CD8-positive, alpha-beta T cell (primary cell): ENCODE measurements at places on chromosomes 16 and 17.
A peak's percentile ranks its signal among the peaks of the same experiment; 100 is the strongest.

DNA sequence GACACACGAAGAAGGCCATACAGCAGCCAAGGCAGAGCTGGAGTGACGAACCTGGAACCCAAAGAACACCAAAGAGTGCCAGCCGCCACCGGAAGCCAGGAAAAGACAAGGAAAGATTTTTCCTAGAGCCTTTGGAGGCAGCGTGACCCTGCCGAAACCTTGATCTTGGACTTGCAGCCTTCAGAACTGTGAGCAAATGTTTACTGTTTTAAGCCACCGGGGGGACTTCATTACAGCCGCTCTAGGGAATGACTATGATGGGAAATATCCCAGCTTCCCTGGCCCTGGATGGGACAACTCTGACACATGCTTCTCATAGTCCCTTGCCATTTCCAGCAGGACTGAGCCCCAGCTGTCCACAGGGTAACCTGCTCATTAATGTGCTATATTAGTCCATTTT lies 270.6 kb downstream of the HAPSTR1 start:
- no peak for DNase-seq

- no peak for DNase-seq
These were observed 99.9 kb upstream of the FAM20A start for GRCh38 chr17:68701046-68701445.

GRCh38 chr17:71578446-71578845 lies 542.4 kb upstream of the SOX9 start:
- DNase-seq = no peak

- no peak for DNase-seq
These were observed 57.3 kb downstream of the AXIN2 start for GRCh38 chr17:65504141-65504540.

GRCh38 chr17:75783069-75783783 lies 1.4 kb upstream of the UNK start:
- no peak for DNase-seq

DNA sequence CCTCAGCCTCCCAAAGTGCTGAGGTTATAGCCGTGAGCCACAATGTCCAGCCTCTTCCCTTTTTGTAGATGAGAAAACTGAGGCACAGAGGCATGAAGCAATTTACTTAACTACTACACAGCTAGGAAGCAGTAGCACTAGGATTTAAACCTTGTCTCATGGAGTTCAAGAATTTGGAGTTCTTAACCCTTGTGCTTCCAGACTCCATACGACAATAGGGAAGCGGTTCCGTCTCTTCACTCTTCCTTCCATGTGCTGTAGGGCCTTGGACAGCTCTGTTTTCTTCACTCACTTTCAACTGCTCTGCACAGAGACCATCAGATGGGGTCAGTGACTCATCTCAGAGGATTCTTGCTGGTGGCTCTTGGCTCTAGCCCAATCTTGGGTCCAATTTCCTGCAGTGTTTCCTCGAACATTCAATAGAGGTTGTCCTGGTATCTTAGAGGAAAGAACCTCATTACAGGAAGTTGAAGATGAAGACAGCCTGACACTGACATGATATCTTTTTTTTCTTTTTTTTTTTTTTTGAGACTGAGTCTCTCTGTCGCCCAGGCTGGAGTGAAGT lies 19.3 kb downstream of the ITGAL start:
- DNase-seq = peak; percentile 21

DNA sequence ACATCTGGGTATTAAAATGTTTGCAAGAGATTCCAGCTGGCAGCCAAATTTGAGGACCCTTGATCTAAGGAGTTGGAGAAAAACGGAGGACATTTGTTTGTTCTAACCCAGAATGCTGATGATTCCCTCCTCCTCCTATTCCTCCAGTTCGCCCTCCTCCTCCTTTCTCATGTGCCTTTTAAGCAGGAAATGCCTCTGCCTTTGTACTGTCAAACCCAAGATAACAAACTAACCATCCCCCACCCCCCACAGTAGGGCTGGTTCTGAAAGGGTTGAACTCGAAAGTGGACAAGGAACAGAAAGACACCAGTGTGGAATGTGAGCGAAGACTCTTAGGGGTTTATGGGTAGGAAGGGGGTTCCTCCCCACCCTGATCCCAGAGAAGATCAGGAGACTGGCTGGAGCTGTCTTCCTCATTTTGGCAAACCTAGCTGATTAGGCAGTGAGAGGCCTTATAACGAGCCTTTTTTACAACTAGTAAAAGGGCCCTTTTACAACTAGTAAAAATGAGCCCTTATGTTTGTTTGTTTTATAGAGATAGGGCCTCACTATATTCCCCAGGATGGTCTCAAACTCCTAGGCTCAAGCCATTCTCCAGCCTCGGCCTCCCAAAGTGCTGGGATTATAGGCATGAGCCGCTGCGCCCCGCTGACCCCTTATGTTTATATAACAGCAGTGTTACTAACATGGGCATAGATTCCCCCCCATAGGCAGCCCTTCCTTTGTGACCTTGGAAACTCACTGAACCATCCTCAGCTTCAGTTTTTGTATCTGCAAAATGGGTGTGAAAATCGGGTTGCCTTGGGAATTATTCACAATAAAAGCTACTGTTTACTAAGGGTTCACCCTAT lies 975 bp downstream of the CHD9 start:
- DNase-seq = no peak

DNA sequence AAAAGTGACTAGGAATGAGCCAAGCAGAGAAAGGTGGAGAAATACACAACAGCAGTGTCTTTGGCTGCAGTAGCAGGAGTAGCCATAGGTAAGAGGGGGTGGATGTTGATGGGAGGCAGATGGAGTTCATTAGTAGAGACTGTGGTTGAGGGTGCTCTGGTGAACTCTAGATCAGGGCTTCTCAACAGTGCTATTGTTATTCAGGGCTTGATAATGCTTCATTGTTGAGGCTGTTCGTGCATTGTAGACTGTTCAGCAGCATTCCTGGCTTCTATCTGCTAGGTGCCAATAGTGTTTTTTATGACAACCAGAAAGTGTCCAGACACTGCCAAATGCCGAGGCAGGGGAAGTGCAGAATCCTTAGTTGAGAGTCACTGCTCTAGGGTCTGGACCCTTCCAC lies 3.6 kb downstream of the ALKBH5 start:
- no peak for DNase-seq

DNA sequence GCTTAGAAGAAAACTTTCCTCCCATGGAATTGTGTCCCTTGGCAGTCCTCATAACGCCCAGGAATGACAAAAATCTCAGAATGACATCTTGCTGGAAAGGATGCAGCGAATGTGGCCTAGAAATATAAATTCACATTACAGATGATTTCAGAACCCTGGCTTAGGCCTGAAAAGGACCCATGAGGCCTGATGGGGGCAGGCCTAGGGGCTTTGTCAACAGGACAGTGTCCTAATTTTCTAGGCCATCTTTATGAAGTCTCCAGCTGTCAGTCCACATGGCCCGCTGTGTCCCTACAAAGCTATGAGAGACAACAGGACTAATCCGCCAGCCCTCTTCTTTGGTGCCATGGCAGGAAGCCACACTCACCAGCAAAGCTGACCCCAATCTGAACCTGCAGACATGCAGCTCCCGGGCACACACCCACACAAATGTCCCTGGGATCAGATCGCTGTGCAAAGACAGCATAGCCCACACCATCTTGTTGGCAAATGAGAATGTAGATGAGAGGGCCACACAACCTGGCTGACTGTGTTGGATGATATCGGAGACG lies 40.4 kb upstream of the DNAH17 start:
- DNase-seq = no peak

DNA sequence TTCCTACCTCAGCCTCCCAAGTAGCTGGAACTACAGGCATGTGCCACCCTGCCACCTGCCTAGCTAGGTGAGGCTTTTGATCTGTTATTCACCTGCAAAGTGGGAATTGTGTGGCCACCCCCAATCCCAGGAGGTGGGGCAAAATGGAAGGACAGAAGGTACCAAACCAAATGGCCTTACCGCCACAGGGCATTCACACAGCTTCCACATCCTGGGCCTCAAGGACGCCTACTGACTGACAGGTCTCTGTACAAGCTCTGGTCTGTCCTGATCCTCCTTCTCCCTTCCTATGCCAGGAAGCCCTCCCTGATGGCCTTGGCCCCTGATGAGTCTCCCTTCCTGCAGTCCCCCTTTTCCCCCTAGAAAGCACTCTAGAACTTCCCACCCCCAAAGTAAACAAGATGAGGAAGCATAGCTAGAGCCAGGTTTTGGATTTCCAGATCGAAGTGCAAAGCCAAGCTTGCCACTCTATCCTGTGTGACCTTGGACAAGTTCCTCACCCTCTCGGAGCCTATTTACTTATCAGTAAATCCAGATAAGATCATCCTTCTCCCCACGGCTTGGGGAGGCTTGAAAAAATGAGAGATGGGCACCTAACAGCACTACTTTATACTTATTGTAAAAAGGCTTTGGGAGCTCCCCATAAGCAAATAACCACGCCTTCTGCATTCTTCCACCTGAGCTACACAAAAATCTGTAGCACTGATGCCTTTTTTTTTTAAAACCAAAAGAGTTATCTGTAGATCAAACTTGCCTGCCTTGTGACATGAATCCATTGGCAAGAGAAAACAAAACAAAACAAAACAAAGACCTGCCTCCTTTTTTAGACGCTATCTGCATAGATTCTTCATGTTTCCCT lies 4.5 kb downstream of the PLLP start:
- no peak for DNase-seq

- DNase-seq = no peak
These were observed 92.5 kb downstream of the ASIC2 start for GRCh38 chr17:33200587-33200986.

GRCh38 chr16:14485811-14486519 lies 144.1 kb downstream of the PARN start:
- no peak for DNase-seq

GRCh38 chr17:69486779-69487637 lies 72.5 kb downstream of the MAP2K6 start:
- DNase-seq = no peak

GRCh38 chr16:30967795-30968194 lies 10.2 kb downstream of the SETD1A start:
- DNase-seq = no peak

GRCh38 chr17:16999931-17000625 lies 28.2 kb upstream of the TNFRSF13B start:
- no peak for DNase-seq

DNA sequence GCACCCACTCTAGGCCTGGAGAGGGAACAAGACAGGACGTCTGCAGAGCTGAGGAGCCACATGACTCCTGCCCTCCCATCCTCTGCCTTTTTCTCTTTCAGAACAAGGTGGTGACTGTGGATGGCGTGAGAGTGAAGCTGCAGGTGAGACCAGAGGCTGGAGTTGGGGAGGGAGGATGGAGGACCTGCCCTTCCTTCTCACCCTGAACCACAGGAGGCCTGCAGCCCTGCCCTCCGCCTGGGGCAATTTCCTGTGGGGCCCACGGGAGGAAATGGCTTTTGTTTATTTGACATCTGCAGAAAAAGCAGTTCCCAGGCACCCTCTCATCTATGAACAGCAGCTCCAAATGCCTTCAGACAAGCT lies 5.1 kb downstream of the RAB37 start:
- peak; percentile 72 for DNase-seq

DNA sequence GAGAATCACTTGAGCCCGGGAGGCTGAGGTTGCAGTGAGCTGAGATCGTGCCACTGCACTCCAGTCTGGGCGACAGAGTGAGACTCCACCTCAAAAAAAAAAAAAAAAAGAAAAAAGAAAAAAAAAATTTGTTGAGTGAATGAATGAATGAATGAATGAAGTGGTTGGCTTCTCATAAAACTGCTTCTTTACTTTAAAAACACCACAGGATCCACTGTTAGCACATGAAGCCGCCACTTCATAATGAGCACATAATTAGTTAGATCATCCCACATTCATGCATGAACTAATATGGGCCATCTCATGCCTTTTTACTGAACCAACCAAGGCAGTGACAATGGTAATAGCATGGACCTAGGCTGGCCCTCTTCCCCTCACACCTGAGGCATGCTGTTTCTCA lies 135.0 kb upstream of the XYLT1 start:
- no peak for DNase-seq

DNA sequence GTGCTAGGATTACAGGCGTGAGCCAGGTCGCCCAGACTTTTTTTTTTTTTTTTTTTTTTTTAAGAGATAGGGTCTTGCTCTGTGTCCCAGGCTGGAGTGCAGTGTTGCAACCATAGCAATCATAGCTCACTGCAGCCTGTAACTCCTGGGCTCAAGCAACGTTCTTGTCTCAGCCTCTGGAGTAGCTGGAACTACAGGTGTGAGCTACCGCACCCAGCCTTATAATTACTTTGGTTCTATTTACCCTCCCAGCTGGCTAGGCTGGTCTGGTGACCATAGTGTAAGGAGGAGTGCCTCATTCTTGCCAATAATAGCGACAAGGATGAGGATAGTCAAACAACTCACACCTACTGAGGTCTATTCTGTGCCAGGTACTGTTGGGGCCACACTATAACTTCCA lies 39.6 kb upstream of the USP7 start:
- no peak for DNase-seq

DNA sequence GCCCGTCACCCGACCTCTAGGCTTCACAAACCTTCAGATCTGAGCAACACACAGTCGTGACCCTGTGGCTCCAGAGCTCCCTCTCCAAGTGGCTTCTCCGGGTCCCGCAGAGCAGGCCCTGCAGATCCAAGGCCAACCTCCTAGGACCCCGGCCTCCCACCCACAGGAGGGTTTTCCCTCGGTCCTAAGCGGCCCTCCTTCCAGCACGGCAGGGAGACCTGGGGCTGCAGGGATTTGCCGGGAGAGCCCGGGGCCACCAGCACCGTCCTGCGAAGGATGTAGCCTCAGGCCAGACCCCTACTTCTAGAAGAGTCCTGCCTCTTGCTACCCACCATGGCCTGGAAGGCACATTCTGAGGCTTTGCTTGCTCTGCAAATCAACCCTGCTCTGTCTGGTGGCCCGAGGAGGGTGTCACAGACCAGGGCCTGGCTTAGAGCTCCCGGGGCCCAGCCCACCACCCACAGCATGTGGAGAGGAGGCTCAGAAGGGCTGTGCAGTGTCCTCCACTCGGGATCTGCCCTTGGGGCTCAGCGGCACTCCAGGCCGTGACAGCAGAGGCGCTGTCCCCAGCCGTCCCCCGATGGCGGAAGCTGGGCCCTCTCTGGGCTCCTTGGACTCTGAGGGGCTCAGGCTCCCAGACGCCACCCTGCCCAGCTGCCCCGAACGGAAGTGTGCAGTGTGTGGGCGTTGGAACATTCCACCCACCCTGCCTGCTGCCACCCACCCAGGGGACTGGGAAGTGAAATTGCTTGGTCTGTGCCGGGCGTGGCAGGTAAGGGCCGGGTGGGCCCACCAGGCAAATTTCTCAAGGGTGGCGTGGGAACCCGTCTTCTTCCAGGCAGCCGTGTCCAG lies 28.8 kb upstream of the ACSF3 start:
- DNase-seq = no peak

GRCh38 chr17:8277317-8277716 lies 11.2 kb upstream of the RANGRF start:
- no peak for DNase-seq

DNA sequence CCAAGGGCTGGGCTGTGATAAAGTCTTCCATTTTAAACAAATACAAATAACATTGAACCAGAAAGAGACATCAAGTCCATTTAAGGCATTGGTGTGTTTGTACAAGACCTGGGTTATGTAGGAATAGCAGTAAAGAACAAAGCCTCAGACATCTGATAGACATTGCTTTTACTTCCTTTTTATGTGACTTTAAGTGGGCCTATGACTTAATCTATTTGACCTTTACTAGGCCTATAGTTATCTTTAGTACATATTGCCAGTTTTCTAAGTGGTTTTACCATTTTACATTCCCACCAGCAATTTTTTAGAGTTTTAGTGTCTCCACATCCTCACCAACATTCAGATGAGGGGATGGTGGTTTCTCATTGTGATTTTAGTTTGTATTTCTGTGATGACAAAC lies 298.8 kb downstream of the ZFHX3 start:
- DNase-seq = no peak

GRCh38 chr16:68257906-68258800 lies 6.2 kb upstream of the SLC7A6 start:
- no peak for DNase-seq
